8988T (cell line): ENCODE measurements at places on chromosomes 13 and 19.
A peak's percentile ranks its signal among the peaks of the same experiment; 100 is the strongest.

- DNase-seq, result peak; percentile 98
These were observed 3.9 kb downstream of the TMEM147 start for GRCh38 chr19:35549174-35549788.

DNA sequence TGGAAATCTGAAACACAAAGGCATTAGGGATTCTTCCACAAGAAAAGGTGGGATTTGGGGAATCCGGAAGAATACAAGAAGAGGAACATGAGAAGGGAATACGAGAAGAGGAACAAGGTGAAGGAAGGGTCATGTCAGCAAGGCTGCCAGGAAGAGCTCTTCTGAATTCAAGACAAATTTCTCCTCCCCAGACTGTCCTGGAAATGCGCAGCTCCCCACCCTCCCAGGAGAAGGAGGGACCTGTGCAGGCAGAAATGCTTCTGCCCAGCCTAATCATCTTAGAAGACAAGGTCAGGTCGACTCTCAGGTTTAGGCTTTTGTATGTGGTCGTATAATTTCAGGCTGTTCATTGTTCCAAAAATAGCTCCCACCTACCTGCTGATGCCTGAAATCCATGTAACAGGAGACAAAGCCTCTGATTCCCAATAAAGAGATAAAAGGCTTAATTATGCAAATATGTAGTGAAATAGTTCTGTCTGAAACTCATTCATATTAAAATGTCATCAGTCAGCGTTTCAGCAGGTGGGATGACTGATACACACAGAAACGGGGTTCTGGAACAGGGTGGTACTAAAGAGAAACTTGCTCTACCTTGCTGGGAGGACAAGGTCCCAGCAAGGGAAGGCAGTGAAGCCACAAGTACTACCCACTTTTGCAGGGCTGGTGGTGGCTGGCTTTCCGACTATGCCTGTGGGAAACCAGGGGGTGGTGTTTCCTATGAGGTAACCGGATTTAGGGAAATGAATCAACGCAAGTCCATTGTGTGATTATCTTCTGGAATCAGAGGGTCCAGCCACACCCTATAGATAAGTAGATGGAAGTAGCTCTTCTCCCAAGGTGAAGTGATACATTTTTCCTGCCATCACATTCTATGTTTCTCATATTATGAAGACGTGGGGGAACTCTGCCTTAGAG is 76.1 kb downstream of the KL start:
- no peak for DNase-seq

DNA sequence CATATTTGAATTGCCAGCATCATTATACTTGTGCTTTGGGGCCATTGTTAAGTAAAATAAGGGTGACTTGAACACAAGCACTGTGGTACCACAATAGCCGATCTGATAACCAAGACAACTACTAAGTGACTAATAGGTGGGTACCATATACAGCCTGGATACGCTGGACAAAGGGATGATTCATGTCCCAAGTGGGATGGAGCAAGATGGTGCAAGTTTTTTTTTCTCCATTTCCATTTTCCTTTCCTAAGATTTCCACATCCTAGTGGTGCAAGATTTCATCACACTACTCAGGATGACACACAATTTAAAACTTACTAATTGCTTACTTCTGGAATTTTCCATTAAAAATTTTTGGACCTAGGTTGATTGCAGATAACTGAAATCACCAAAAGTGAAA is 15.1 kb downstream of the BRCA2 start:
- no peak for DNase-seq

- no peak for DNase-seq
These were observed 1017.4 kb downstream of the EFNB2 start for GRCh38 chr13:105518086-105518485.

- DNase-seq, result no peak
These were observed 10.1 kb downstream of the LGALS7B start for GRCh38 chr19:38799104-38799503.

- DNase-seq, result no peak
These were observed 6.7 kb downstream of the SAFB2 start for GRCh38 chr19:5615756-5616327.

DNA sequence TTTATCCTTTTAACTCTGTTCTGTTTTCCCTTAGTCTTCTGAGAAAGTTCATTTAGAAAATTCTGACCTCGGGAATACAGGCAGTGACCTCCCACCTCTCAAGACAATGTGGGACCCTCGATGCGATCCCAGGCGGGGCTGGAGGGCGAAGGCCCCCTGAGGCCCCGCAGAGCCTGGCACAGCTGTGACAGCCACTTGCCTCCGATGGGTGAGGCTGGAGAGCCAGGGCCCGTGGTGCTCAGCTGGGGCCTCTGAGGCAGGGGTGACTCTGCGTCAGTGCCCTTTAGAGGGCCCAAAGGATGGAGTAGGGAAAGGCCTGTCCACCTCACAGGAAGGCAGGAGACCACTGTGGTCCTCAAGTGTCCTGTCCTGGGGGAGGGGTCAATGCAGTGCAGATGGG is 10.3 kb downstream of the GJA3 start:
- no peak for DNase-seq

DNA sequence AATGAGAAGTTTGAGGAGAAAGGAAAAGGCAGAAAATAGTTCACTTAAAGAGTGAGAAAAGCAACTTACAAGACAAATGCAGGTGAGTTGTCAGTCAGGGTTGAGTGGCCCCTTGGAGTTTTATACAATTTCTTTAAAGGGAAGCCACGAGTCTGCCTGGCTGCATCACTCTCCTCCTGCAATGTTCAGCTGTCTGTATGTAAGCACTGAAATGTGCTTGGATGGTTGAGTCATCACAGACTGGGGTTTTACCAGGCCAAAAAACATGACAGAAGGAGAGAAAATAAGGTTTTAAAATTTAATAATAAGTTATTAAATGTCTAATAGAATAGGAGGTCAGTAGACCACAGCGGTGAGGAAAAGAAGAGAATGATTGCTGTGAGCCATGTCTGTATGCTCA is 51.0 kb upstream of the FGF14 start:
- DNase-seq, result no peak

DNA sequence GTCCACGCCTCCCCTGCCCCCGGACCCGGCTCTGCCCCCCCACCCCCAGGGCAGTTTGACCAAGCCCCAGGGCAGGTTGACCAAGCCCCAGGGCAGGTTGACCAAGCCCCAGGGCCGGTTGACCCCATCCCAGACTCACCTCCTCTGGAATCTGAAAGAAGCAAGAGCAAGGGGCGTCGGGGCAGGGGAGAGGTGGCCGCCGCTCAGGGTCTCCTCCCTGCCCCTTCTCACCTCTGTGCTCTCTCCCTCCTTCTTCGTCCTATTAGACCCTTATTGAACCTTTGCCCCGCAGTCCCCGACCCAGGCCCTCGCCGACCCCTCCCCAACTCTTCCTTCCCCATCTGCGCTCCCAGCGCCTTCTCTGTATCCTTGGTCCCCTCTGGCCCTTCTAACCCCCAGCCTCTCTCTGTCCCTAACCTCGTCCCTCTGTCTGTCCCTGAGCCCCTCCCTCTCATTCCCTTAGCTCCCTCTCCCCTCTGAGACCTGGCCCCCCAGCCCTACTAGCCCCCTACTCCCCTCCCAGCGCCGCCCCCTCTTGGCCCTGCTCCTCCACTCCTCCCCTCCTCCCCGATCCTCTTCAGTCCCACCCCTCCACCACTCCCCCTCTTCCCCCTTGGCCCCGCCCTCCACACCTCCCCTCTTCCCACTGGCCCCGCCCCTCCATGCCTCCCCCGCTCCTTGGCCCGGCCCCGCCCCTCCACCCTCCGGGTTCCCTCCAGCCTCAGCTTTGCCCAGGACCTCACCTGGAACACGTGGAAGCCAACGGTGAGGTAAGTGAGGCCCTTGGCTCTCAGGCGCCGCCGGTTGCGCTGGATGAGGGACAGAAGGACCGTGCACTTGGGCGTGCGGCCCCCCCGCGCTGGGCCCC is 7.6 kb downstream of the CAPN12 start:
- DNase-seq, result peak; percentile 97

GRCh38 chr13:91693466-91693865 is 295.0 kb downstream of the GPC5 start:
- DNase-seq, result no peak

- DNase-seq, result no peak
These were observed 811.5 kb upstream of the ATXN8OS start for GRCh38 chr13:69296130-69296529.

- no peak for DNase-seq
These were observed 83.8 kb upstream of the TM9SF2 start for GRCh38 chr13:99417201-99418102.

GRCh38 chr19:1621021-1621420 is 15.8 kb upstream of the UQCR11 start:
- DNase-seq, result no peak

- peak; percentile 43 for DNase-seq
These were observed at the start of gene ZNF613 for GRCh38 chr19:51926784-51927741. TSS of gene ZNF613 (plus strand) at chr19:51927472. CDS start at chr19:51936221, 8,749 bp downstream.

- DNase-seq, result no peak
These were observed 8.4 kb downstream of the COMP start for GRCh38 chr19:18782559-18783225.

DNA sequence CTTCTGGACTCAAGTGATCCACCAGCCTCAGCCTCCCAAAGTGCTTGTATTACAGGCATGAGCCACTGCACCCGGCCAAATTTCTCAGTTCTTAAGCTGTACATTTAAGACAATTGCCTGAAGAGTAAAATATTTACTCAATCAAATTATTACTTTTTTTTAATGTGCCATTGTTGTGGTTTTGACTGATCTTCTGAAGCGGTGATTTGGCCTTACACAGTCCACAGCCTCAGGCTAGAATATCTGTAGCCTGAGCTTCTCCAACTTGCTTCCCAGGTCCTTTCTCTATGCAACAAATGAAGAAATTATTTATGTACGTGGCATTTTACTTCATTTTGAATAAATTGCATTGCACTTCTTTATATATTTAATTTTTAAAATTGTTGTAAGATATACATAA is 281.3 kb downstream of the KLF5 start:
- no peak for DNase-seq

DNA sequence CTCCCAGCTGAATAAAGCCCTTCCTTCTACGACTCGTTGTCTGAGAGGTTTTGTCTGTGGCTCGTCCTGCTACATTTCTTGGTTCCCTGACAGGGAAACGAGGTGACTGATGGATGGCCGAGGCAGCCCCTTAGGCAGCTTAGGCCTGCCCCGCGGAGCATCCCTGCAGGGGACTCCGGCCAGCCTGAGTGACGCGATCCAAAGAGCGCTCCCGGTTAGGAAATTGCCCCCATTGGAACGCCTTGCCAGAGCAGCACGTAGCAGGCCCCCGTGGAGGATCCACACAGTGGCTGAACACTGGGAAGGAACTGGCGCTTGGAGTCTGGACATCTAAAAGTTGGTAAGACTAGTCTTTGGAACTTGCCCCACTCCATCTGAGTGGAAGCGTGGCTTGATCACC is 296.8 kb upstream of the SGCG start:
- no peak for DNase-seq

GRCh38 chr19:46202872-46203860 is 26.4 kb upstream of the IGFL1 start:
- DNase-seq, result no peak

DNA sequence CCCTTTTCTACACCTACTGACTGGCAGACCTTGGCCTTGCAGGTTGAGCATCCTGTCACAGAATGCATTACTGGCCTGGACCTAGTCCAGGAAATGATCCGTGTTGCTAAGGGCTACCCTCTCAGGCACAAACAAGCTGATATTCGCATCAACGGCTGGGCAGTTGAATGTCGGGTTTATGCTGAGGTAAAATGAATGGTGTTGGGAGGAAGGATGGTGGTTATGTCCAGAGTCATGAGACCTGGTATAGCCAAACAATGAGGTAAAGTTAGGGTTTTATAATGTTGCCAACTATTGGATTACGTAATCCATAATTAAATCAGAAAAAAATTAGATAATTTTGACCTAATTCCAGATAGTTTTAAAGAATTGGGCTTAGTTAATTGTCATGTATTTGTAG is 212.5 kb downstream of the PCCA start:
- DNase-seq, result no peak

DNA sequence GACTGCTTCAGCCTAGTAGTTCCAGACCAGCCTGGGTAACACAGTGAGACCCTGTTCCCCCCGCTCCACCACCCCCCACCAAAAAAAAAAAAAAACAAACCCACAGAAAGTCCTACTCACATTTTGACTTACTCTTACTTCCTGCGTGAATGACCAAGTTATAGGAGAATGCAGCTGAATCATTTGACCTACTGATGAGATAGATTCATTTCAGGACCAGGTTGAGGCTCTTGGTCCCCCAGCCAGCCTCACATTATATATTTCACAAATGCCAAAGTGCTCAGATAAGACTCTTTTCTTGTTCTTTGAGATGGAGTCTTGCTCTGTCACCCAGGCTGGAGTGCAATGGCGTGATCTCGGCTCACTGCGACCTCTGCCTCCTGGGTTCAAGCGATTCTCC is 70.2 kb downstream of the KLF5 start:
- DNase-seq, result no peak

DNA sequence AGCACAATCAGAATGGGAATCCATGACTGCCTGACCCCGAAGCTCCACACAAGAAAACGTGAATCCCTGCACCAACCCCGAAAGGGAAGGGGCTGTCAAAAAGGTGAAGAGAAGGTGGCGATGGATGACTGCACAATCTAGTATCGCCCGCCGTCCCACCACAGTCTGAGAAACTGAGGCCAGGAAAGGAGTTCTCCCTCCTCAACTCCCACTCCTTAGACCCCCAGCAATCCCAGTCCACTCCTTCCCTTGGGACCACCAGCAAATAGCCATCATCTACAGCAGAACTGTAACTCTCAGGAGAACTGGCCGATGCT is 451 bp downstream of the NOSIP start:
- DNase-seq, result no peak

GRCh38 chr19:45954156-45954555 is 19.5 kb downstream of the NOVA2 start:
- no peak for DNase-seq

- no peak for DNase-seq
These were observed 93.2 kb downstream of the STK24 start for GRCh38 chr13:98483601-98484288.

DNA sequence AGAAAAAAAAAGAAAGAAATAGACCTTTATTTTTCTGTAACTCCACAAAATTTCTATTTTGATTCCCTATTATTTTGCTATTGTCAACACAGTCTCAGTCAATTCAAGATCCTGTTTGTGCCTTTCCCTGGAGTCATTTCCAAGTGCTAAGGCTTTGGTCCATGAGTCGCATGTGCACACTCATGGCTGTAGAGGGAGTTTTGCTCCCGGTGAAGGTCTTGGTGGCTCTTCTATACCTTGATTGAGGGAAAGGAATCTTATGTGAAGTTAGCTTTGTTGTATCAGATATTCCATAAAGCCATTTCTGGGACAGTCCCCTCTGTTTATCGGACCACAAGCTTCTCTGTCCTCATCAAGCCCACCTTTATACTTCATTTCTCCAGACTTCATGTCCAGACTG is 58.7 kb upstream of the ALOX5AP start:
- DNase-seq, result no peak

DNA sequence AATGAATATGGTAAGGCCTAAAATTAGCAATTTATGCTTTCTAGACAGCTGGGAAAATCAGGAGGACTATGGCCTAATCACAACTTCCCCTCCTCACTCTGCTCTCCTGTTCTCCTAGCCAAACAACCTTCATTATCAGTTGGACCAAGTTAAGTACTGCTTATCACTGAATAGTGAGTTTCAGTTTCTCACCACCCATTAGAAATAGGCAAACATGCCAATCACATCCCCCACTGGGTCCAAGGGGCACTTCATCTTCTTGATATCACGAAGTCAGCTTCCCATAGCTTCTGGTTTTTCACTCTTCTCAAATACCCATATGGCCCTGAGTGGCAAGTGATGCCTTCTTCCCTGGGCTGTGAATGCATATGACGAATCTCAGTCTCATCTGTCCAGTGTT is 689.6 kb downstream of the SLITRK5 start:
- DNase-seq, result no peak
